ENCODE measurements at places on chromosomes 1 and 21.
A peak's percentile ranks its signal among the peaks of the same experiment; 100 is the strongest.

DNA sequence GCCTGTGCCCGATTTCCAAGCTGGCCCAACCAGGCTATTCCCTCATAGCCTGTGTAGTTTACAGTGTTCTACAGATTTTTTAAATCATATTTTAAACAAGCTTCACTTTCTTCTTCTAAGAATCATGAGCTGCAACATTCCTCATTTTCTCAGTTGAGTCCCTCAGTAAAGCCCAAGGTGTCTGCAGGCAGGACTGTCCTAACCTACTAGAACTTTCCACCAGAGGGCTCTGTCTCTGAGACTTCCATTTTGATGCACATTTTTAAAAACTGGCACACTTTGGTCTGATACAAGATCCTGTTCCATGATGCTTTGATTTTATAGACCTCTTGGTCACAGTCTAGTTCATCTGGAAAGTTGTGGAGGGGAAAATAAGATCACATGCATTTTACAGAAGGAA lies 21.6 kb upstream of the SLAMF6 start:
- DNase-seq: no peak

GRCh38 chr1:186152620-186153239 lies 222.3 kb downstream of the TPR start:
- DNase-seq: no peak

DNA sequence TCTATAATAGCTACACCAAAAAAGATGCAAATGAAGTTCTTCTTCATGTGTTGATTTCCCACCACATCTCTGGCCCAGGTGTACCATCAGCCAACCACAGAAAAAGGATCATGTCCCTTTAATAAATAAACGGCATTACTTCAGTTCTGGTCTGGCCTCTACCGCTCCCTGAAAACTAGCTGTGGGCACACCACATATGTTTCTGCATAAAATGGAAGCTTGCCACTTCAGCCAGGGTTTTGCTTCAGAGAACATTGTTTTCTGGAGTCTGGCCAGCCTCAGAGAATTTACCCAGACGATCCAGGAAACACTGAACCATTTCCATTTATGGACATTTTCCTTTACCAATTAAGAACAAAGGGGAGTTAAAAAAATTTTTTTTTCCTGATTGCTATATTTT lies 5.8 kb upstream of the LAMC2 start:
- DNase-seq: no peak

- DNase-seq: no peak
These were observed 3.6 kb upstream of the CASQ1 start for GRCh38 chr1:160186729-160187128.

- no peak for DNase-seq
These were observed 11.9 kb upstream of the CLDN8 start for GRCh38 chr21:30227633-30228404.

DNA sequence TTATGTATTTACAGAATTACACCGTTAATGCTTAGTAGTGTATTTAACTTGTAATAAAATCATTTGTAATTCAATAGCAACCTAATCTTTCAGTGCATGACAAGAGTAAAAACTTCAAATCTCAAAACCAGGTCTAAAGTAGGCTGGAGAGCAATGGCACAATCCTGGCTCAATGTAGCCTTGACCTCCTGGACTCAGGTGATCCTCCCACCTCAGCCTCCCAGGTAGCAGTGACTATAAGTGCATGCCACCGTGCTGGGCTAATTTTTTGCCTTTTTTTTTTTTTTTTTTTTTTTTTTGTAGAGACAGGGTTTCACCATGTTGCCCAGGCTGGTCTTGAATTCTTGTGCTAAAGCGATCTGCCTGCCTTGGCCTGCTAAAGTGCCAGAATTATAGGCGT lies 11.3 kb downstream of the IPP start:
- no peak for DNase-seq

DNA sequence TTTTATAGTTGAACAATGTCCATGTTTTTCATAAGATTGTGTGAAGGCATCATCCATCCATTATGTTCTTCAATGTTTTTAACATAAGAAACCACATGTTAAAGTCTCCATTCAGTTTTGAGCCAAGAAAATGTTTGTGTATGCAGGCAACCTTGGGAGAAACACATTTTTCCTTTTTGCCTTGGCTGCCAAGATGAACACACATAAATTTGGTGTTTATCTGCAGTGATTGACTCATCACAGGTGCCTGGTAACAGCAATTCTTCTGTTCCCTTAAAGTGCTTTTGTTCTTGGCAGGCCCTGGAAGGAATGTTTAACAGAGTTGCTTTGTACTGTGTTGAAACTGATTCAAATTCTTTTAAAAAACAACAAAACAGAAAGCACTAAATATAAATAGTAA lies 709.9 kb upstream of the ADGRL4 start:
- DNase-seq: no peak

GRCh38 chr1:17885663-17886320 lies 130.7 kb downstream of the ACTL8 start:
- DNase-seq: no peak

DNA sequence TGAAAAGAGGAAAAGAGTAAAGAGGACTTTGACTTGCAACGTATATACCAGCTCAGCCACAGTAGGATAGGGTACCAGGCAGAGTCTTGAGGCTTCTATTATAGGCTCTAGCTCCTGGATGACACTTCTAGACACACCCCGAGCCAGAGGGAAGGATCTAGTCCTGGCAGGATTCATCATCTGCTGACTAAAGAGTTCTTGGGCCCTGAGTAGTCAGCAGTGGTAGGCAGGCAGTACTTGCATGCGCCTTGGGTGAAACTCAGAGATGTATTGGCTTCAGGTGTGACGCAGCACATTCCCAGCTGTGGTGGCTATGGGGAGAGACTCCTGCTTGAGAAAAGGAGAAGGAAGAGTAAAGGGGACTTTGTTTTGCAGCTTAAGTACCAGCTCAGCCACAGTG lies 162.3 kb upstream of the APP start:
- DNase-seq: no peak

DNA sequence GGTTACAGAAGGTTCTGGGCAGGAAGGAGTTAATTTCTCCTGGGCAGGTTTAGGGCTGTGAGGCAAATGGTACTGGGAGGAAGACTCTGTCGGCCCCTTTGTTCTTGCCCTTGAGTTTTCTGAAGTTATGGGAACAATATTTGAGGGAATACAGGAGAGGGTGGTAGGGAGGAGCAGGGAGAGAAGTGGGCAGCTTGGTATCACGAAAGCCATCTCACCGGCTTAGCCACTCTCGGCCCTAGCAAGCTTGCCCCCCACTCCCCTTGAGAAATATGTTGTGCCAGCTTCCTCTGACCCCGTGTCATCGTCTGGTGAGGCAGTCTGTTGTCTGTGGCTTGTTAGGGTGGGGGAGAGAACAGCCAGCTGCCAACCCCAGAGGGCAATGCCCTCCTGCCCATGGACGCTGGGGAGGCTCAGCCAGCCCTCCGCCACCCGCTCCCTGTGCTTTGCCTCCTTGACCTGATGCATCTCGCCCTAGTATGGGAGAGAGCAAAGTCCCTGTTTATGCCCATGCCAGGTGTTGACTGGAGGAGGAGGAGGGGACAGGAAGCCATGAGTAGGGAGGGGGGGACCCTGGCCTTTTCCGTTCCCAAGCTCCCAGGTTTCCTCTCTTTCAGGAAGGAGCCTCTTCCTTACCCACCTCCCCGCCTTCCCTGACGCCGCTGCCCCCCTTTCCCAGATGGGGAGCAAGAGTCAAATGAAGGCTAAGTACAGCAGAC lies 1.2 kb downstream of the EFNA1 start:
- no peak for DNase-seq

- no peak for DNase-seq
These were observed 104.8 kb upstream of the GRIK1 start for GRCh38 chr21:30044447-30045064.

GRCh38 chr1:202287196-202287595 lies 54.5 kb downstream of the UBE2T start:
- DNase-seq: no peak

DNA sequence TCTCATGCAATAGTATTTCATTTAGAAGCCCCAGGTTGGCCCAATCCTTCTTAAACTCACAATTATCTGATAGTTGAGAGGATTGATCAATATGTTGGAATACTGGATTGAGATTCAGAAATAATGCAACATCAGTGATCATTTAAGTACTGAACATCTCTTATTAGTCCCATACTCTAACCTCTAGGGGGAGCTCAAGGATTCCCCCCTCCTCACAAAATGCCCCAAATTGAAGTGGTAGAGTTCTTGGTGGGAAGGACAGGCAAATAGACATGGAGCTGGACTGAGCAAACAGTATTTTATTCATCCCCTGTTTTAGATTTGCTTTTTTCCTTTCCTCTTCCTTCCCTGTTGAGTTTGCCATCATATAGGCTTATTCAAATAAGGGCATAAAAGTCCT lies 62.8 kb downstream of the NGF start:
- no peak for DNase-seq

GRCh38 chr1:230073371-230074035 lies 6.5 kb downstream of the GALNT2 start:
- DNase-seq: no peak

- peak; percentile 82 for DNase-seq
These were observed 1.1 kb upstream of the JUN start for GRCh38 chr1:58784758-58785441.

GRCh38 chr21:44975720-44976555 lies 36.1 kb downstream of the SLX9 start:
- no peak for DNase-seq

GRCh38 chr1:168676861-168677260 lies 52.1 kb downstream of the DPT start:
- DNase-seq: no peak

DNA sequence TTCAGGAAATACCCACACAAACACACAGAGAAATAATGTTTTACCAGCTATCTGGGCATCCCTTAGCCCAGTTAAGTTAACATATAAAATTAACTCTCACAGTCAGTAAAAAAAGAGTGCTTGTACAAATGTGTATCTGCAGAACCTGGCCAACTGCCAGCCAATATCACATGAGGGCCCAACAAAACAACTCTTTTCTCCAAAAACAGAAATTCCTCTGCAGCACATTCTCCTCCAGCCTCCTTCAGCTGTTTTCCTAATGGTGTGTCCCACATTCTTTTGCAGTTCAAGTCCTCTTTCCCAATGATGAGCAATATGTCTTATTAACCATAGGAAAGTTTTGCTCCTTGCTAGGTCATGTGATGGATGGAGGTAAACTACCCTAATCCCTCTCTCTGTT lies 75.5 kb downstream of the LRRC7 start:
- no peak for DNase-seq

GRCh38 chr1:27491748-27492700 lies 2.1 kb upstream of the WASF2 start:
- no peak for DNase-seq

GRCh38 chr1:177566495-177566894 lies 395.7 kb downstream of the BRINP2 start:
- DNase-seq: no peak

DNA sequence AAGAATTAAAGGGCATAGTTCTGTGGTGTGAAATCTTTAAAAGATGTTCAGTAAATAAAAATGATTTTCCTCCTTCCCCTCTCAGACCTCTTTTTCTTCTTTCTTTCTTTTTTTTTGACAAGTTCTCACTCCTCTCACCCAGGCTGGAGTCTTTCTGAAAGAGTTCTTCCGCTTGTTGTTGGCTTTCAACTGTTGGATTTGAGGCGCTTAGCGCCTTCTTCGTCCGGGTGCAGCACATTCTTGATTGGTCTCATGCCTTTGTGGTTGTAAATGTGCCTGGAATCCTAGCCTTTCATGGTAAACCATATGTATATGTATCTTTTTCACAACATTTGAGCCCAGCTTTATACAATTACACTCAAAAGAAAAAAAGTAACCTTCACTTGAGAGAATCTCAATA lies 980 bp upstream of the METTL18 start:
- no peak for DNase-seq

DNA sequence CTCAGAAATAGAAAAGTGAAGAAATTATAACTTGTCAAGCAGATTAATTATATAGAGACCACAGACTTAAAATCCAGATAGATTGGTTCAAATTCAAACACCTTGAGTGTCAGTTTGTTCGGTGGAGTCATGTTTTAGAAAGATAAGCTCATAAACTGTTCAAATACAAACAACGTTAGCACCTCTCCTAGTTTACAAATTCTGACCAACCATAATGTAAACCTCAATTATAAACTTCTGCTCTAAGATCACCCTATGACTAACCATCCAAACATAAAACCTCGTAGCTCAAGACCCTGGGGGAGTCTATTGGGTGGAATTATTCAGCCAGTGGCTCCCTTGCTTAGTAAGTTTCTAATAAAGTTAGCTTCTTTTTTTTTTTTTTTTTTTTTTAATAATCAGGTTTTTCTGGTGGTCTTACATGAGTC lies 12.4 kb downstream of the CBR1 start:
- DNase-seq: no peak

GRCh38 chr1:119414950-119415349 lies at the start of gene HSD3B2:
HSD3B2 (plus strand) TSS chr1:119415150; CDS start chr1:119415420, 270 bp downstream.
- DNase-seq: no peak

DNA sequence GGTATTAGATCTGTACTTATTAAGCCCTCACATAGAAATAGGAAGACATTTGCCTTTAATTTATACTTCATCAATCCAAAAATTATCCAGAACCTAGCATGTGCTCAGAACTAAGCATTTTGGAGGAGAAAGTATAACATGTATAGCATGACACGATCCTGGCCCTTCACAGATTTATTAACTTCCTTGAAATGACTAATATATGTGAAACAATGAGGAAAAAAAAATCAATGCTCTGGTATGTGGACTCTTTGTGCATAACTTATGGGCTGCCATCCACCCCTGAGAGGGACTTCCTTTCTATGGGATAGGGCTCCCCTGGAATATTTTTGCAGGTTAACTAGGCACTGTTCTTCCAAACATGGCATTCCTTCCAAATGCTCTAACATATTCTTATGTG lies 36.6 kb downstream of the CCDC185 start:
- DNase-seq: no peak

DNA sequence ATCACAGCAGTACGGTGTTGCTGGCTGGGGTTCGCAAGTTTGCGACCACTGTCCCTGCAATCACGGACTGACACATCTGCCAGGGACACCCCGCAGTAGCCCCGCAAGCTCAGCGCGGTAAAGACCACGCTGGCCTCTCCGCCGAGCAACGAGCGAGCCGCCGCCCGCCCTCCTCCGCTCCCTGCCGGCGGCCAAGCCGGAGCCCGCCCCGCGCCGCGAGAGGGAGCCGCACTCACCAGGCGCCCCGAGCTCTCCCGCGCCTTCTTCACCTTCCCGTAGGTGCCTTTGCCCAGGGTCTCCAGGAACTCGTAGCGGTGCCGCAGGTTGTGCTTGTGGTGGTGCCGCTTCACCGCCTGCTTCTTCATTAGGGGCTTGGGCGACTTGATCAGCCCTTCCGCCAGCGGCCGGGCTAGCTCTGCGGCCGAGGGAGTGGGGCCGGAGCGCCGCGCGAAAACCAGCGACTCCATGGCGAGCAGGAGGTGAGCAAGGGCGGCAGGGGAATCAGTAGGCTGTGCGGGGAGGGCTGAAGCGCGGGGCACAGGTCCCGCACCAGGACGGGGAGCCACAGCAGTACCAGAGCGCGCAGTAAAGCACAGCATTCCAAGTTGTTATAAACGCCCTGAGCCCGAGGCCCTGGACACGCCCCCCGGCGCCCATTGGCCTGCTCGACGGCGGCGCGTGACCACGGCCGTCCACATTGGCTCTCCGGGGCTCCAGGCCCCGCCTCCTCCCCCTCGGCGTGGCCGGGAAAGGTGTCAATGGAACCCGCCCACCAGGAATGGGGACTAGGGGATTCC lies at the start of gene NUAK2:
Gene NUAK2 (minus strand): TSS at position 584 of the 797 bp plus-strand sequence. CDS start 117 bp downstream, at position 467.
- peak; percentile 79 for DNase-seq

All from activated effector memory CD4-positive, alpha-beta T cell treated with Interleukin-2 at 50 U/mL for 16 hours (primary cell).